ENCODE measurements at places on chromosomes 6 and 20.

GRCh38 chr6:36184311-36184710, 12.2 kb upstream of the BRPF3 start:
- DNase-seq = no peak

DNA sequence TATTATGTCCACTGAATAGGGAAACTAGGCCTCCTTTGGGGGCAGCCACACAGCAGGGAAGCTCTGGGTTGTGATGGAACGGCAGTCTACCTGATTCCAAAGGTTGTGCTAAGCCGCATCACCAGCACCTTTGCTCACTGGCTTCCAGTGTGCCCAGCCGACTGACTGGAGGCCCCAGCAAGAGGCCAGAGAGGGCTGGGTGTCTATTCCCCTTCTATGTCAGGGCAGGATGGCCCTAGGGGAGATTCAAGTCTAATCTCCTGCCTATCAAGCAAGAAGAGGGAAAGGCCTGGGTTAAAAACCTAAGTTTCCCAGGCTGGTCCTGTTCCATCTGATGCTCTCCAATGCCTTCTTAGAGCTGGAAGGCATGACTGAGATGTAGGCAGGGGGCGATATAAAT, 53.6 kb downstream of the JPH2 start:
- no peak for DNase-seq

- DNase-seq = no peak
These were observed at the start of gene CCHCR1 for GRCh38 chr6:31157513-31158139. TSS of gene CCHCR1 (minus strand) at chr6:31157802. CDS start at chr6:31157600, 202 bp downstream.

GRCh38 chr20:48463916-48464315, 363.9 kb downstream of the PREX1 start:
- no peak for DNase-seq

- no peak for DNase-seq
These were observed 312.7 kb upstream of the SGK1 start for GRCh38 chr6:134630508-134631121.

DNA sequence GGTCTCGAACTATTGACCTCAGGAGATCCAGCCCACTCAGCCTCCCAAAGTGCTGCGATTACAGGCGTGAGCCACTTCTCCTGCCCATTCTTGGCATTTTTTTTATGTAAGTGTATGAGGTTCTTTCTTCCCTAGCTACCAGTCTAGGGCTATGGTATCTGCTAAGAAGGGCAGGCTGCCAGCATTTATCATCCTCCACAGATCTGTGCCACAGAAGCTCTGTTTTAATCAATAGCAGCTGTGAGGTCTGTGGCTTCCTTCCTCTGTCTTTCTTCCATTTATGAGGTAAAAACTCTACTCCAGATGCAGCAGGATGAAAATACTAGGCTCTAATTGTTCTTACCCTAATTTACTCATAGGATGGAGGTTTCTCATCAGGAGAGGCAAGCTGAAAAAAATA, 1382.4 kb upstream of the ADGRB3 start:
- no peak for DNase-seq
